ENCODE measurements at places on chromosomes 12 and 14.

GRCh38 chr12:124640056-124640455, 72.6 kb upstream of the NCOR2 start:
- DNase-seq: peak; percentile 7

- DNase-seq: no peak
Measured at GRCh38 chr12:10136637-10137205, 6.7 kb upstream of the CLEC7A start.

GRCh38 chr12:15662983-15663659, 126.1 kb downstream of the EPS8 start:
- DNase-seq: no peak

DNA sequence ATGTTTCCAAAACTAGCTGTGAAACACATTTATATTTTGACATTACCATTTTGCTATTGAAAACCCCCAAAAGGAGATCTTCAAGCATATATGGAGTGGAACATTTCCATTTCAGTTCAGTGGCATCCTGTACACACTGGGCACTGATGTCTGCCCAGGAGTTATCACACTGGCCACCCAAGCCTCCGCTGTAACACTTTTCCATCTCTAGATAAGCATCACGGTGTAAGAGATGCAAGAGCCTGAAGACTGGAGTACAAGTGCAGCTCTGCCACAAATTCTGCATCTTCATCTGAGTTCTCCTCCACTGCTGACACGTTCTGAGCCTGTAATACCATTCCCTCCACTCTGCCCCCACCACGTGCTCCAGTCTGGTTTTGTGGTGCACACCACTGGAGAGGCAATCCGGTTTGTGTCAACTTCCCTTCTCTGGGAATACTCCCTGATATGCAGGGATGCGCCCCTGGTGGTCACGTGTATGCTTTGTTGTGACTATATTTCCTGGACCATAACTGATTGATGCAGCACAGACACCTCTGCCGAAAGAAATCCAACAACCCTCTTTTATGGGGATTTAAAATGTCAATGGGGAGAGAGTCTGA, 12.7 kb downstream of the SPTLC2 start:
- no peak for DNase-seq

DNA sequence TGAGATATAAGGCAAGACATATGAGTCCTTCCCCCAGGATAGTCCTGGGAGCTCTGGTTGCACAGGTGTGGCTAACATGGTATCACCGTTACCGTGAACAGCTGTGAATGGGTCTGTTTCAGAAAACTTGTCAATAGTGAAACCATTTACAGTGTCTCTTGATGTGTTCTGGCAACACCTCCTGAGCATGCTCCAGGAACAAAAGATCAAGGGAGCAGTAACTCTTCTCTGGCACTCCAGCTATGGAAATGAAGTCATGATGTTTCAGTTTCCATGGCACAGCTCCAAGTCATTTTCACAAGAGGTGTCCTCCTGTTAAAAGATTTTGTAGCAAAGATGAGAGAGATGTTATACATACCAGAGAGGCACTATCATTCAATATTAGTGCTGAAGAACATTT, 253.7 kb downstream of the SNAPC1 start:
- DNase-seq: no peak

GRCh38 chr12:88237954-88238353, 95.8 kb downstream of the TMTC3 start:
- DNase-seq: no peak

- no peak for DNase-seq
Measured at GRCh38 chr12:84075991-84076390, 836.6 kb downstream of the SLC6A15 start.

GRCh38 chr12:114096461-114096860, 130.3 kb upstream of the RBM19 start:
- DNase-seq: no peak

DNA sequence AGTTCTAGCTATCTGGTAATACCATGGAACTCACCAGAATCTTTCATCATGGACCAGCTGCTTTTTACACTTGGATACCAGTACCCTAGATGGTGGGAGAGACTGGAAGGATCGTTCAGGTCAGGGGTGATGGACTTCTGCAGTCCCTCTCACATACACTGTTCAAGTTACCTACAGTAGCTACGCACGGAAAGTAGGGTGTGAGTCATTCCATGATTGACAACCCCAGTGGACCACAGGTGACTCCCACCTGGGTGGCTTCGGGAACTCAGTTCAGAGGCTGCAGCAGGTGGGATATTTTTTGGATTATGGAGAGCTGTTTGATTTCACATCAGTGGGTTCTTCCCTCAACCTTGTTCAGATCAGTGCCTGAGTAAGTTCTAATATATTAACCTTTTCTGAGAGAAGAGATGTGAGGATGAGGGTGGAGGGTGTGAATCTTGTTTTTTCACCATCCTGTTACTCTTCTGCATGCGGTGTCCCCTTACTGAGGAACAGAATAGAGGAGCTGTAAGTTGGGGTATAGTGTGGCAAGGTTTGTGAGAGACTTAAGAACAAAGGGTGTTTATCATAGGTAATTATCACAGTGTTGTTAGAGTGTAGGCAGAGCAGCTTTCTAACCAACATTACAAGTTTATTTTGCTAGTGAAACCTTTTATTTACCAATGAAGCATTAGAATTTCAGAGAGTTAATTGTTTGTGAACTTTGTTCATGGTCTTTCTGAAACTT, 39.6 kb downstream of the PRKCH start:
- no peak for DNase-seq

GRCh38 chr12:102043928-102044327, 17.9 kb downstream of the WASHC3 start:
- DNase-seq: no peak

- no peak for DNase-seq
Measured at GRCh38 chr12:122855071-122855829, 20.0 kb downstream of the HIP1R start.

DNA sequence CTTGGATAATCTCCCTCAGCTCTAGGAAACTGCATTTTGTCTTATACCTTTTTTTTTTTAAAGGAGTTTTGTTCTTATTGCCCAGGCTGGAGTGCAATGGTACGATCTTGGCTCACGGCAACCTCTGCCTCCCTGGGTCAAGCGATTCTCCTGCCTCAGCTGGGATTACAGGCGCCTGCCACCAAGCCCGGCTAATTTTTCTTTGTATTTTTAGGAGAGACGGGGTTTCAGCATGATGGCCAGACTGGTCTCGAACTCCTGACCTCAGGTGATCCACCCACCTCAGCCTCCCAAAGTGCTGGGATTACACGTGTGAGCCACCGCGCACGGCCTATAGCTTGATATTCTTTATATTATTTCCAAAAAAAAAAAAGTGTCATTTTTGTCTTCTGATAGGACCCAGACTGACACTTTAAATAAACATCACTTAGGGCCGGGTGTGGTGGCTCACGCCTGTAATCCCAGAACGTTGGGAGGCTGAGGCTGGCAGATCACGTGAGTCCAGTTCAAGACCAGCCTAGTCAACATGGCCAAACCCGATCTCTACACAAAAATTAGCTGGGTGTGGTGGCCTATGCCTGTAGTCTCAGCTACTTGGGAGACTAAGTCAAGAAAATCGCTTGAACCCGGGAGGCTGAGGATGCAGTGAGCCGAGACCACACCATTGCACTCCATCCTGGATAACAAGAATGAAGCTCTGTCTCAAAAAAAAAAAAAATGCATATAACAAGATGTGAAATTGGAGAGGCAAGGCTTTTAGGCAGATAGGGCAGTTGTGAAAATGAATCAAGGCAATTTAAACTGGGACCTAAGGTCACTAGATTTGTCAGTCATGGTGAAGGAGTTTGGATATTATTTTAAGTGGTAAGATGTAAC, 18.4 kb downstream of the SLC2A3 start:
- no peak for DNase-seq

- no peak for DNase-seq
Measured at GRCh38 chr12:82596483-82596882, 90.2 kb upstream of the TMTC2 start.

GRCh38 chr12:92561543-92561899, 141.3 kb upstream of the PLEKHG7 start:
- no peak for DNase-seq

DNA sequence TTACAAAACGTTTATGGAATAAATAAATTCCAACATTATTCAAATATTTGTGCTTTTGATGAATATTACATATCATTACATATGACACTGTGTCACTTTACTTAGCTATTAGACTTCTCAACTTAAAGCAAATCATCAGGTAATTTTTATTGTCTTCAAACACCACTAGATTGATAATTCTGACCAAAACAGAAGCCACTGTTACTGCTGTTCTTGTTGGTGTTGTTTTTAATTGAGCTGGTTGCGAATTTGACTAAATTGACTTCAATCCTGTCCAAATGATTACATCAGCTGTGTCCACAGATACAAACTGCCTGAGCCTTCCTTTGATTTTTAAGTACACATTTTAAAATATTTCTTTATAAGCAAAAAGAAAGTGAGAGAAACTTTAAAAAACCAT, 29.2 kb downstream of the PRKD1 start:
- no peak for DNase-seq

- no peak for DNase-seq
Measured at GRCh38 chr12:96482086-96482485, 7.3 kb upstream of the CFAP54 start.

DNA sequence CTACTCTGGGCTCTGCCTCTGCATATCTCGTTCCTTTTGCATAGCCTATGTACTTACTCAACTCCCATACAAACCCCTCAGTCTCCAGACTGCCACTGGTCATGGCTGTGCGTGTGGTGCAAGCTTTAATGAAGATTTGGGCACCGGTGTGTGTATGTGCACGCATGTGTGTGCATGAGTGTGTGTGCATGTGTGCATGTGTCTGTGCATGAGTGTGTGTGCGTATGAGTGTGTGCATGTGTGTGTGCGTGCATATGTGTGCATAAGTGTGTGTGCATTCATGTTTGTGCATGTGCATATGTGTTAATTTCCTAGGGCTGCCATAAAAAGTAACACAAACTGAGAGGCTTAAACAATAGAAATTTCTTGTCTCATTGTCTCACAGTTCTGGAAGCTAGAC, 17.1 kb upstream of the TBPL2 start:
- no peak for DNase-seq

DNA sequence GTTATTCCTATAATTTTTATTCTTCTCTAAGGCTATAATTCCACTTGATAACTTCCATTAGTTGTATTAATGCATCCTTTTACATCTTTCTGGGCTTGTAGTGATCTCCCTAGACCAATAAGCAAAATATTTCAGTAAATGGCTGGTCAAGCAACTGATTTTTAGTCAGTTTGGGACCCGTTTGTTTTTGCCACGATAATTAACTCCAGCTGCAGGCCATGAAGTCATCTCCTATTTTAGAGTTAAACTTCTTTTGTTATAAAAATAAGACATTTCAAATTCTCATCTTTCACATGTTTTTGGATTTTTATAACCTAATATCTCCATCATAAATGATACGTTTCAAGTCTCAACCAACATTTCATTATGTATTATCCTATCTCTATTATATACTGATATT, 49.4 kb downstream of the MAGOHB start:
- DNase-seq: no peak

DNA sequence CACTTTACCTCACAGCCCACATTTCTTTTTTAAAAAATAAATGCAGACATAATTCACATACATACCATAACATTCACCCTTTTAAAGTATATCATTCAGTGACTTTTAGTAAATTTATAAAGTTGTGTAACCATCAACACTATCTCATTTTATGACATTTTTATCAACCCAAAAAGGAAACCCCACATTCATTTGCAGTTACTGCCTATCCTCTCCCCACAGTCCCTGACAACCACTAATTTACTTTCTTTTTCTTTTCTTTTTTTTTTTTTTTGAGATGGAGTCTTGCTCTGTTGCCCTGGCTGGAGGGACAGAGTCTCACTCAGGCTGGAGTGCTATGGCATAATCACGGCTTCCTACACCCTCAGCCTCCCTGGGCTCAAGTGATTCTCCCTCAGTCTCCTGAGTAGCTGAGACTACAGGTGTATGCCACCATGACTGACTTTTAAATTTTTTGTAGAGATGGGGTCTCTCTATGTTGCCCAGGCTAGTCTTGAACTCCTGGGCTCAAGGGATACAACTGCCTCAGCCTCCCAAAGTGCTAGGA, 1.5 kb upstream of the EP400 start:
- DNase-seq: no peak

GRCh38 chr14:99479906-99480869, at the start of gene SETD3:
Gene SETD3 (minus strand): TSS chr14:99480859. CDS start chr14:99465805, 15,054 bp downstream.
- peak; percentile 56 for DNase-seq

DNA sequence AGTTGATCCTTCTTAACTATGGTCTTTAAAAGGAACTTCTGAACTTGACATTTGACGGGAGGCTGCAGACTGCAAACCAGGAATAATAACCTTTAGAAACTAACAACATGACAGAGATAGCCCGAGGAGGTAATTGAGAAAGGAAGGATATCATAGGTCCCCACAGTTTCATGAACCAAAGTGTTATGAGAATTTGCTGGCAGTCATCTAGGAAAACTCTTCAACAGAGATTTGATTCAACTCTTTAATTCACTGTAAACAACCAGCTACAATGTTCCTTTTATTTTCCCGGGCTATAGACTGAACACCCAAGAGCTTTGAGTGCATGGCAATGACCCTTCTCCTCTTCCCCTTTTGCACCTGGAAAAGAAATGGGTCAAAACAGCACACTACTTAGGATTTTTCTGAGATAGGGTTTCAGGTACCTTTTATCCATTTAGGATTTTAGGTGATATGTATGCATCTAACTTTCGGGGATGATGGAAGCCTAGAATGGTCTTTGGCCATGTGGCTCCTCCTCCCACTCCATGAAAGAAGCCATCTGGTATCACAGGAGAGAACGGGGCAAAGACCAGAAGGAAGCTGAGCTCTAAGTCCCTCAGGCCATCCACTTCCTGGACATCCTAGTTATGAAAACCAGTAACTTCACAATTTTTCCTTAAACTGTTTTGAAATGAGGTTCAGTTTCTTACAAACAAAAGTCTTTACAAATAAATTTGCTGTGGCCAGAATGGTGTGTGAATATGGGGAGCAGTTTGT, 23.0 kb downstream of the GLT8D2 start:
- DNase-seq: no peak

- no peak for DNase-seq
Measured at GRCh38 chr14:89678768-89679167, 261.7 kb upstream of the FOXN3 start.

- DNase-seq: no peak
Measured at GRCh38 chr12:118536306-118536906, 160.1 kb downstream of the SUDS3 start.

GRCh38 chr12:6140651-6141447, 16.4 kb upstream of the VWF start:
- DNase-seq: no peak

GRCh38 chr12:39235990-39236767, 206.7 kb downstream of the KIF21A start:
- DNase-seq: no peak

GRCh38 chr12:27026257-27026656, 3.9 kb downstream of the MED21 start:
- no peak for DNase-seq

DNA sequence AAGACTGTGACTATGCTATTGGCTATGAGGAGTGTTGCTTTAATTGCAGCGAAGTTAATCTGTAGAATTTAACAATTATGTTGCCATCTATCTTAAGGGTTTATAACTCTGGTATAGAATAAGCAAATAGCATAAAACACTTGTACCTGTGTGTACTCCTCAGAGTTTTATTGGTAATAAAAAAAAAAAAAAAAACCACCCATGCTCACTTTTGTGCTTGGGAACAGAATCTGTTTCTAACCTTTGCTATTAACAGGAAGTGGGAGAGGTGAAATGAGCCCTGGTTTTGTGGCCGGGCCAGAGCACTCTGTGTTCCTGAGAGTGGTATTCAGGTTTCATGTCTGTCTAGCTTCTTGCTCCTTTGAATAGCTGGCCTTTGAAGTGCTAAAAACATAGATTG, 53.1 kb downstream of the PDE3A start:
- no peak for DNase-seq

Measured in amniotic stem cell (primary cell).